HepG2 (cell line): ENCODE measurements at places on chromosomes 2 and 18. TPM values are rescaled to one million over a fixed set of nuclear protein-coding genes. Genes with fewer than 3 reads are reported as not detected.

DNA sequence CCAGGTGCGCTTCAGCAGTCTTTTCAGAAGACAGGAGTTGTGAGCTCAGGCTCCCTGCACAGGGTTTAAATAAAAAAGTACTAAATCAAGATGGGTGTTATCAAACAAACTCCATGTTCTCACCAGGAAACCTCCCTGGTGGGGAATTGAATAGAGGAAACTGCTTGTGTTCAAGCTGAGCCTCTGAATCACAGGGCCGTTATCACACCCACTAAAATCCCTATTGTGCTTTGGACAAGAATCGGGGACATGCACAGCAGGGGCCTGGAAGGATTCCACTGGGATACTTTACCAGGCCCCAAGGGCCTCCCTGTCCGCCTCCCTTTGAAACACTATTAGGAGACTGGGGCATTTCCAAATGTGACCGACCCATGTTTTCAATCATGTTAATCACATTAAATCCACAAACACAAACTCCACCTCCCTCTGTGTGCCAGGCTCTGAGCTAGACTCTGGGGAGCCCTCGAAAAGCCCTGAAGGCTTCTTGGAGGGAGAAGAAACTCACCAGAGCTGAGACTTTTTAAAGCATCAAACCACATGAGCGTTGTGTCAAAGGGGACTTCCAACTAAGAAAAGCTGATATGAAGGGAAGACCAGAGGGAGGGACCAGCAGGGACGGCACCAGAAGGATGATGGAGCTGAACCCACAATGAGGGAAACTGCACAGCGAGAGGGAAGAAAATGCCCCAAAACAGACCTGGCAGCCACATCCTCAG is 458.7 kb upstream of the ID2 start:
- no peaks in the 10 kb centered on the region for H3K36me3 ChIP-seq
- H3K27me3 ChIP-seq = peaks cover 36% of the 10 kb centered on the region; the same call in 2 of the 3 replicates
- H3K4me3 ChIP-seq = no peak overlapping the region
- no peaks in the 10 kb centered on the region for H3K4me1 ChIP-seq
- no peak overlapping the region for H3K27ac ChIP-seq

DNA sequence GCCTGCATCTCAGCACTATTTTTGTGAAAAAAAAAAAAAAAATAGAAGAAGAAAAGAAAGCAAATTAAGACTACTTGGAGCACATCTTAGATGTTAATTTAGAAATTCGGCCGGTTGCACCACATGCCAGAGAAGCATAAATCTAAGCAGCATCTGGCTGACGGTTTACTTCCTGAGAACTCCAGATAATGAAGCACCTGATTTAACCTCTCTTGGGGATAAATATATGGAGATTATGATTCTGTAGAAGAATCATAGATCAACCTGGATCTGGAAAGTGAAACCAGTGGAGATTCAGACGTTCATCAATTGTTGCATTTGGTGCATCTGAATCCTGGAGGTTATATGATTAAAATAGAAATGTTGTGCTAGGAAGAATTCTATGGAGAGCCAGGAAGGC is 102.1 kb upstream of the SH3BP4 start:
- H3K27ac ChIP-seq = no peak overlapping the region

- no peak for DNase-seq
- no peak overlapping the region for H3K27ac ChIP-seq
- H3K27me3 ChIP-seq = peaks cover 40% of the 10 kb centered on the region
- H3K4me1 ChIP-seq = peaks cover 11% of the 10 kb centered on the region
- no peak overlapping the region for H3K4me3 ChIP-seq
These were observed 52.8 kb downstream of the MYO7B start for GRCh38 chr2:127588241-127588640.

MYO7B gene
- total RNA-seq = not detected in 2 replicates

- no peaks in the 10 kb centered on the region for H3K27me3 ChIP-seq
- no peak for DNase-seq
- H3K4me3 ChIP-seq = no peak overlapping the region
- H3K27ac ChIP-seq = no peak overlapping the region
These were observed 14.2 kb upstream of the GAL3ST2 start for GRCh38 chr2:241762321-241762932.

- peaks cover 20% of the 10 kb centered on the region for H3K4me1 ChIP-seq
- H3K36me3 ChIP-seq = peaks cover 50% of the 10 kb centered on the region
- H3K27me3 ChIP-seq = no peaks in the 10 kb centered on the region
- no peak overlapping the region for H3K27ac ChIP-seq
These were observed 20.1 kb downstream of the CEP68 start for GRCh38 chr2:65076345-65076710.

DNA sequence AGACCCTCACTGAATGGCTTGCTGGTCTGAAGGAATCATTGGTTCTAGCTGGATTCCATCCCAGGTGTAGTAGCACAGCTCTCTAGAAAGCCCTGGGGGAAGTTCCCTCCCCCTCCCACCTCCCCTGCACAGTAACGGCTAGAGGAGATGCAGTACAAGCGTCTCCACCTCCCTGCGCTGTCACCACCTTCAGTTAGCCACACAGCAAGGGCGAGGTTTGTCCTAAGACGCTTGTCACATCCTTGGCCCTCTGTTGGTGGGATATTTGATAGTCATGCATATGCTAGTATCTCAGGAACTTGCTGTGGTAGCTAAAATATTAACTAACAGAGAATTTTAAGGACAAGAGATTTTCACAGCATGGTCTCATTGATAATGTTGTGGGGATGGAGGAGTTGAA is 19.4 kb downstream of the TRAPPC12 start:
- no peak overlapping the region for H3K27ac ChIP-seq
- H3K27me3 ChIP-seq = no peaks in the 10 kb centered on the region
- no peak for DNase-seq
- no peaks in the 10 kb centered on the region for H3K4me1 ChIP-seq
- no peak overlapping the region for H3K4me3 ChIP-seq

- DNase-seq = no peak
- no peaks in the 10 kb centered on the region for H3K4me1 ChIP-seq
- no peak overlapping the region for H3K4me3 ChIP-seq
- no peak overlapping the region for H3K27ac ChIP-seq
These were observed 90.7 kb upstream of the TMEM18 start for GRCh38 chr2:767944-768343.

C2orf42 gene
- 9.9 and 11.1 TPM in 2 replicates for total RNA-seq

DNA sequence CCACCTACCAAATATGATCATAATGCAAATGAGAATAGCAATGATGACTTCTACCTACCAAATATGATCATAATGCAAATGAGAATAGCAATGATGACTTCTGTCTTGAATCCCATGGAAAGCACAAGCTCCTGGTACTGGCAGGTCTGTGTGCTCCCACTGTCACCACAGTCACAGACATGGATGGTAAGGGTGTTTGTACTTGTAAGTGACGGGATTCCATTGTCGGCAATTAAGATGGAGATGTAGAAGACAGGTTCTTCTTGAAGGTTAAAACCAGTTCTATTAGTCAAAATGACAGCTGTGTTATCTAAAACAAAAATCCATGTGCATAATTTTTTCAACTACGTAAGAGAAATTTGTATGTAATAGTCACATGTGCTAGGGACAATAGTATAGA is 95.0 kb downstream of the CDH19 start:
- no peaks in the 10 kb centered on the region for H3K36me3 ChIP-seq
- H3K4me3 ChIP-seq = no peak overlapping the region
- no peaks in the 10 kb centered on the region for H3K27me3 ChIP-seq
- no peaks in the 10 kb centered on the region for H3K4me1 ChIP-seq
- no peak for DNase-seq
- no peak overlapping the region for H3K27ac ChIP-seq

DNA sequence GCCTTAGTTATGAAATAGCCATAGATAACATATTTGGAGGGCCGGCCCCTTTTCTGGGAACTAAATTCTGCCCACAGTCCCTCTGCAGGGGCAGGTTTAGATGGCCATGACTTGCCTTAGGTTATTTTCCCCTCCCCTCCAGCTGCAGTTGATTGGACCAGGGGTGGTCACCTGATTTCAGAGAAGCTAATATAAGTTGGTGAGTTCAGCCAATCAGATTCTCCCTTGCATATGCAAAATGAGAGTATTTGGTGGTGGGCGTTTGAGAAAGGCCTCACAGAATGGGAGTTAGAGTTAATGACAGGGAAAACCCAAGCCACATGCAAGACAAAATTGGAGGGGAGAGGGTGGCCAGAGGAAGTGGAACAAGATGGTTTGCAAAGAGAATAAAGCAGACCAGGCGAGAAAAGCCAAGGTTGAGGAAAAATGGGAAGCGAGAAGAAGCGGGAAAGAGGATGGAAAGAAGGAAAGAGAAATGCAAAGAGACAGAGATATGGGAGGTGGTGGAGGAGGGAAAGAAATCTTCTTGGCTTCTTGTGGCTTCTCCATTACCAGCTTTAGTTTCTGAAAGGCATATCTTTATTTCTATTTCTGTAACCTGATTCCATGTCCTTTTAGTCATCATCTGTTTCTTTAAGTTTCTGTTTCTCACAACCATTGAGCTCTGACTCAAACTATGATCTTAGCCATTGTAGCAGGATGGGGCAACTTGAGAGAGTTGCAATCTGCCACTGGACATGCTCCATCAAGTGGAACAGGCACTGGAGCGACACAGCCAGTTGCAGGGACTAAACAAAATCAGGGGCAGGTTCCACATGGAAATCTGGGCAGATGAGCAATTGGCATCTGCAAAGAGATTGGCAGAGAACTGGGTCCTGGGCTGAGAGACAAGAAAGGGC is 108.1 kb upstream of the SIX3 start:
- no peak for DNase-seq
- no peaks in the 10 kb centered on the region for H3K36me3 ChIP-seq
- peaks cover 27% of the 10 kb centered on the region for H3K27me3 ChIP-seq
- no peak overlapping the region for H3K27ac ChIP-seq

DNA sequence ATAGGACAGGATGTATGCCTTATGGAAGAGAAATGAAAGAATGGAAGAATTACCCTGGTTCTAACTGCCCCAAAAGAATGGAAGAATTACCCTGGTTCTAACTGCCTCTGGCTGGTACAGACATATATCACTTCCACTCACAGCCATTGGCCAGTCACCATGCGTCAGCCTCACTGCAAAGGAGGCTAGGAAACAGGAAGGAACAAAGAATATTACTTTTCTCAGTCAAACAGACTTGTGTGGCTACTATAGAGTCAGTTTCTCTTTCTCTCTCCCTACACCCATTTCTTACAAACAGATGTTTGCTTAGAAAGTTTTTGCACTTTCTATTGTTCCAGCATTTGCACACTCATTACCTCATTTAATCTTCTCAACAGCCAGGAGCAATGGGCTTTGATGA is 1111.1 kb upstream of the KLHL29 start:
- no peaks in the 10 kb centered on the region for H3K36me3 ChIP-seq
- no peak overlapping the region for H3K4me3 ChIP-seq
- no peak overlapping the region for H3K27ac ChIP-seq
- H3K27me3 ChIP-seq = no peaks in the 10 kb centered on the region
- DNase-seq = no peak

IL36G gene
- total RNA-seq = not detected in 2 replicates

- H3K27ac ChIP-seq = no peak overlapping the region
- H3K4me3 ChIP-seq = no peak overlapping the region
- H3K4me1 ChIP-seq = peaks cover 41% of the 10 kb centered on the region
- no peaks in the 10 kb centered on the region for H3K36me3 ChIP-seq
- DNase-seq = peak; percentile 89
These were observed 27.6 kb downstream of the MRPL33 start for GRCh38 chr2:27798948-27799645.
